ENCODE measurements at places on chromosomes 12 and 14. TPM values are rescaled to one million over a fixed set of nuclear protein-coding genes. Genes with fewer than 3 reads are reported as not detected.

Gene ZBTB42
- 4.9 TPM for total RNA-seq

Gene OSGEP
- 40.3 TPM for total RNA-seq

Gene NANOG
- total RNA-seq: not detected

GRCh38 chr14:60085085-60085484 lies 6.6 kb upstream of the PCNX4 start:
- no peak for DNase-seq

GRCh38 chr14:69808919-69809808 lies 12.1 kb upstream of the SLC10A1 start:
- no peak for DNase-seq

- DNase-seq: no peak
Observed at GRCh38 chr14:64201296-64201695, 92.9 kb downstream of the ESR2 start.

DNA sequence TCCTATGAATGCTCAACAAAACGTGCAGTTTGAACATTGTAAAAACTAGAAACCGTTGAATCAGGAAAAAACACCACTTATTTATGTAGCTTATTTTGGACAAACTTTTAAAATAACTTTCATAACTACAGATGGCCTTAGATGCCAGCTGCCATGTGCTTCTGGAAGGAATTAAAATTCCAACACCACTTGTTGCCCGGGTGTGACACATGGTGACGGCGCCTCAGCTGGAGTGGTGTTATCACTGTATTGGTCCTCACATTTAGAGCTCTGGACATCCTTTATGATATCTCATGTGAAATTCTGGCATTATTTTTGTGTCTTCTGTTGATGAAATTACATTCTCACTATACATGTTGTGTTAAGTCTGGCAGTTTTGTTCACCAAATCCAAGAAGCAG lies 211.0 kb downstream of the IPO8 start:
- no peak for DNase-seq

- no peak for DNase-seq
Observed at GRCh38 chr14:68173227-68173972, 353.8 kb downstream of the RAD51B start.

GRCh38 chr14:51922624-51923023 lies 62.2 kb downstream of the GNG2 start:
- no peak for DNase-seq

DNA sequence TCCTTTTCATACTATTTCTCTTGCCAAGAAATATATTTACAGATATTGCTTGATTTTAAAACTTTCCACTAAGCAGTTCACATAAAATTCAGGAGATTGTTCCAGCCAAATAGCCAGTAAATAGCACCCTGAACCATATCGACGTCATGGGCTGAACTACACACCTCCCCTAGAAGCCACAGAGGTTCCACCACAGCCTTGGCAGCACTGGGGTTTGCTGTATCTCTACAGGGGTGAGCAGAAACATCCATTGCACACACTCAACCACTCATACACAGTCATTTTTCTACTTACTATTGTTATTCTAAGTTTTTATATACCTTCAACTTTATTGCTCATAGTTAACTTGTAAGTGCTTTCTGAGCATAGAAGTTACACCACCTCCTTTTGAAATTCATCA lies 8.1 kb upstream of the EIF2S3B start:
- no peak for DNase-seq

DNA sequence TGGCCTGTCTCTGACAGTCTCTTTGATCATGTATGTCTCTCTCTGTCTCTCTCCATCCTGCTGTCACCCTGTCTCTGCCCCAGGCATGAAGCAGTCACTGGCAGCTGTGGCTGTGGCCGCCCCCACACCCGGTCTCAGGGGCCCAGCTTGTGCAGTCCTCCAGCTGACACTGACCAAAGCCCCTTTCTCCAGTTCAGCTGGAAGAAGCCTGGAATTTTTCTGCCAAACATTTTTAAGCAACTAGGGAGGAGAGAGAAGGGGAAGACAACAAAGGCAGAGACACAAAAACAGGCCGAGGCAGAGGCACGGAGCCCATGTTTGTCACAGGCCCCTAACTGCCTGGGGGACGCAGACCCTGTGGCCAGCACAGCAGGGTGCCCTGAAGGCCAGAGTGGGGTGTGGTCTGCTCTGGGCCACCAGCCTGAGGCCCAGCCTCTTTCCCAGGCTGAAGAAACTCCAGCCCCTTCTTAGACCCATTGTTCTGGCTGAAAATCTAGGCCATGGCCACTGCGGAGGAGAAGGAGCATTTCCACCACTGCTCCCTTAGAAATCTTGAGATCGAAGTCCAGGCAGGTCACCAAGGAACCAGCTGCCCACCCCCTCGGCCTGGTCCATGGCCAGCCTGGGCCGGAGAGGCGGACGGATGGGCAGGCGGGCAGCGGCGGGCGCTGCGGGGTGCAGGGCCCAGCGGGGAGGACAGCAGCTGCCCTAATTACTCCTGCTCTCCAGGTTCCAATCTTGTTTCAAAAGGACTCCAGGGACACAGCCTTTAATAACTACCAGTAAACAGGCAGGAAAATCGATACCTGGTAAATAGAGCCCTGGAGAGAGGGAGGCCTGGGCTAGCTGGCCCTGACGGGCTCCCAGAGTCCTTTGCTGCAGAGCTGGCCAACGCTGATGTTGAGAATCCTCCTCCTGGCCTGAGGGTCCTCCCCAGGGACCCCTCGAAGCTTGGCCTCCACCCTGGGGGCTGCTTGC lies 14.9 kb downstream of the DTX1 start:
- DNase-seq: no peak

DNA sequence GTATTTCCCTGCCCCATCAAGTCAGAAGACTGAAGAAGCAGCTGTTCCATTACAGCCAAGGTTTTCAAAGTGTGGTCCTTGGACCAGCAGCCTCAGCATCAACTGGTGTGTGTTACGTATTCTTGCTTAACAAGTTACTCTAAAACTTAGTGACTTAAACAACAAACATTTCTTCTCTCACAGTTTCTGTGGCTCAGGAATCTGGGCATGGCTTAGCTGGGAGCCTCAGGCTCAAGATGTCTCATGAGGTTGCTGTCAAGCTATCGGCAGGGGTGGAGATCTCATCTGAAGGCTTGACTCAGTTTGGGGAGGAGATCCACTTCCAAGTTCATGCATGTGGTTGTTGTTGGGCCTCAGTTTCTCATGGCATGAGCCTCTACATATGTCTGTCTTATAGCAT lies 174.5 kb downstream of the KTN1 start:
- no peak for DNase-seq

Measured in activated CD4-positive, alpha-beta memory T cell treated with anti-CD3 and anti-CD28 coated beads, Interleukin-2, amount 10 ng/mL, durations not matched to agents 7 days and 5 days (primary cell).